NCI-H2107 (cell line): ENCODE measurements at places on chromosomes 7 and 10.

DNA sequence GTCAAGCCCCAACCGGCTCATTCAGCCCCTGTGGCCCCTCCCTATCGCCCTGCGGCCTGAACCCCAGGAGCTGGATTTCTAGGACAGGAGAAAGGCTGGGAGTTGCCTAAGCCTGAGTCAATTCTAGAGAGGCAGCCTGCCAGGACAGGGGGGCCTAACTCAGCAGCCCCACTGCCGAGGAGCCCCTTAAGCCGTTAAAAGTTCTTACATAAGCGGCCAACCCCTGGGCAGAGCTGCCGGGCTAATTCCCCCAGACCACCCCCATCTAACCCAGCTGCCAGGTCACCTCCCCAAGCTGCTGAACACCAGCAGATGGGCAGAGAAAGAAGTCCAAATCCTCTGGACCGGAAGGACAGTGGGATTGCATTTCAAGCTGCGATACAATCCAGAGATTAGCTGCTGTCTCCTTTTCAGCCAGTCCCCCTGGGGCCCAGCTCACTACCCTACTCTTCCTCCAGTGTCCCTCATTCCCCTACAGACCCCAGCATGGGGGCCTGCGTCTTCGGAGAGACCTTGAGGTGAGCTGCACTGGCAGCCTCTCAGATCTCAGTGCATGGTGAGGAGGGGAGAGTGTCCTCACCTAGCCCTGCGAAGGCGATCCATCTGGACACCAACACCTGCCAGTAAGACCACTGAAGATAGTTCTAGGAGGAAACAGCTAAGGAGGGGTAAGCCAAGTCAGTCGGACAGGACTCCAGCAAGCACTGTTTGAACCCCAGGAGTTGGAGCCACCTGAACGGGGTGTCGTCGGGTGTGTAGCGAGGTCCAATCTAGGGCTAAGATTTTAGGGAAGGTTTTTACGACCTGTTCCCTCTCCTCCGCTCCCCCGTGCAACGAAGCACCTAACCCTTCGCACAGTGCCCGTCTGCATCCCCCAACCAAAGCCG is 830 bp downstream of the IMPDH1 start:
- no peak for DNase-seq

DNA sequence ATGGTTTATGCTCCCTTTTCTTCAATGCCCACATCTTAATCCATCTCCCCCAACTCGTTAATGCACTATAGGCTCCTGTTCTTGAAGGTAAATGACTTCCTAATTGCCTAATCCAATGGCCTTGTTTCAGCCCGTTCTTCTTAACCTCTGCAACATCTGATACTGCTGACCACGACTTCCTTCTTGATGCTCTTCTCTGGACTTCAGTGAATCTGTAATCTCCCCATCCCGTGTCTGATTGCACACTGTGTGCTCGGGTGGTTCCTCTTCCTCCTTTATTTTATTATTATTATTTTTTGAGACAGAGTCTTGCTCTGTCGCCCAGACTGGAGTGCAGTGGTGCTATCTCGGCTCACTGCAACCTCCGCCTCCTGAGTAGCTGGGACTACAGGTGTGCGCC is 58.9 kb downstream of the HIPK2 start:
- no peak for DNase-seq

- DNase-seq = no peak
Measured at GRCh38 chr7:1454542-1454941, 4.7 kb downstream of the MICALL2 start.

GRCh38 chr10:102514487-102515311 is 10.9 kb downstream of the SUFU start:
- no peak for DNase-seq

DNA sequence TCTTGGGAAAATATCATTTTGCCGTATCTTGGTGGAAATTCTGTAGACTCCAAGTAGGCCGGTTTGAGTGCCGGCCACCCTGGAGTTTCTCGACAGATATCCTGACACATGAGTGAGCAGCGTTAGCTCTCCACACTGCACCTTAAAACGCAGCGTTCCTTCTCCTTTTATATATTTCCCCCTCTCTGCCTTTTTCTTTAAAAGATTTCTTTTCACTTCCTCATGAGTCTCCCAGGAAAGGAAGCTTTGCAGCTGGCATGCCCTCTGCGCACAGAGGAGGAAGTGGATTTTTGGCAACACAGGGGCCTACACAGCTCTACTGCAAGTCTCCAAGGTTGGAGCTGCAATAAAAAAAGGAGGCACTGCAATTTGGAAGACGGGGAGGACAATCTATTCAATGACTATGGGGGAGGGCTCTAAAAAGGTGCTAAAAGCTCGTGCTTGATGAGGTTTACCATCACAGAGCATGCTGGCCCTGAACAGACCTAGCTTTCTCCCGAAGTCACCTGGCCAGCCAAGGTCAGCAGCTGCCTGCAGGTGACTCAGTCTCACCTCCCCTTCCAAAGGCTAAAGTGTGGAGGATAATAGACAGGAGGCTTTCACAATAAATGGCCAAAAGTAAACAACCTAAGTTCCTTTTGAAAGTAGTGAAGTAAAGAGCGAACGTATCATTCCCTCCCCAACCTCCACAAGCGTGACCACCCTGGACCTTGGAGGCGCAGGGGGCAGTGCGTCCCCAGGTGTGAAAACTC is 252.8 kb downstream of the ZMYND11 start:
- no peak for DNase-seq

DNA sequence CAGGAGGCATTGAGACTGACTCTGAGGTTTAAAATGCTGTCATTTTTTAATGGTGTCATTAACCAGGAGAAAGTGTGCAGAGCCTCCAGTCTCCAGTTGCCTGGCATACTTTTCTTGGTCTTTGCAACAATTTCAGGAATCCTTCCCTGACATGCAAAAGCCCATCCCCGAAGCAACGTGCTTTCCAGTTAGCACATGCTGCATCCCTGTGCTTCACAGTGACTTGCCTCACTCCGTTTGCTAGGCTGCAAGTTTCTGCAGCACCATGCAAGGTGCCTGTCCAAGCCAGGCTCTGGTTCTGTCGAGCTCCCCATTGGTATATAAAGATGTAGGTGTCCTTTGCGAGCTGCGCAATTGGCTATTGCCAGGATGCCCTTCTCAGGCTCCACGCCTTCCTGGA is 135.0 kb downstream of the GALNT17 start:
- DNase-seq = no peak

DNA sequence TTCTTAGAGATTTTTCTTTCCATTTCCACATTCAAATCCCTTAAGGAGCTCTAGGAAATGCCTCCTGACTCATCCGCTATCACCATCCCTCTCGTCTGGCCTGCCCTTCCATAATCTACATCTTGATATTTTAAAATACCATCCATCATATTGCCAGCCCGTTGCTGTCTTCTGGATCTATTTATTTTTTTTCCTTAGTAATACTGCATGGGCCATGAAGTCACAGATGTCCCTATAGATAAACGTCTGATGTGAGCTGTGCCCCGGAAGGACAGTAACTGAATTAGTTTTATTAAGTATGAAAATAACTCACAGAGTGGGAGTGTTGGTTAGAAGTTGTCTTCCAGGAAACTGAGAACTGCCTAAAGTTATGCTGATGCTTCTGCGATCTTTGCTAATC is 76.2 kb downstream of the KLF6 start:
- DNase-seq = no peak

GRCh38 chr10:59954296-59954695 is 47.9 kb upstream of the CCDC6 start:
- DNase-seq = no peak

GRCh38 chr7:133150760-133151159 is 68.9 kb upstream of the CHCHD3 start:
- no peak for DNase-seq

GRCh38 chr10:97584060-97584797 is at the start of gene HOGA1:
TSS of gene HOGA1 (plus strand) at chr10:97584389. CDS start at chr10:97584704, 315 bp downstream.
- DNase-seq = no peak

GRCh38 chr7:159144758-159145489 is at the start of gene VIPR2:
TSS of gene VIPR2 (minus strand) at chr7:159144867. CDS start at chr7:159144771, 96 bp downstream.
- no peak for DNase-seq

DNA sequence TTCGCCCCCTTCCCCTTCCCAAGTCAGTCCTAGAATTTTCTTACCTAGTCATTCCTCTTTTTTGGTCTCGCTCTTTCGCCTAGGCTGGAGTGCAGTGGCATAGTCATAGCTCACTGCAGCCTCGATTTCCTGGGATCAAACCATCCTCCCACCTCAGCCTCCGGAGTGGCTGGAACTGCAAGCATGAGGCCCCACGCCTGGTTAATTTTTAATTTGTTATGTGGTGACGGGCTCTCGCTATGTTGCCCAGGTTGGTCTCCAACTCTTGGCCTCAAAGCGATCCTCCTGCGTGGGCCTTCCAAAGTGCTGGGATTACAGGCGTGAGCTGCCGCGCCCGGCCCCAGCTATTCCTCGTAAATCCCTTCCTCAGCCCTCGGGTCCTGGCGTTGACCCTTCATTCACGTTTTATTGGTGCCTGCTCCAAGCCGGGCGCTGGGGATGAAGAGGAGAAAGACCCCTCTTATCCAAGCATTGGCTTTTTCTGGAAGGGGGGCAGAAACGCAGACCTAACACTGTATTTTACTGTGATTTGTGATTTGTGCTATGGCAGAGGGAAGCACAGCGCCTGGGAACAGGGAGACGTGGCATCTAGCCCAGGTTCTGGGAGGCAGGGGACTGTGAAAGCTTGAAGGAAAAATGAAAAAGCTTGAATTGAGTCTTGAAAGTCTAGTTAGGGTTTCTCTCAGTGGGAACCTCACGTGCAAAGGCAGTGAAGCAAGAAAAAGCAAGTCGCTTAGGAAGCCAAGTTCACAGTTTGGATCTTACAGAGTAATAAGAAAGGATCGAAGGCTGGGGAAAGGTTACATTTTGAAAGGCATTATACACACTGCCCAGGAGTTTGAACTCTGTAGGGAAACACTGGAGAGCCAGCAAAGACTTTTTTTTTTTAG is 516 bp downstream of the ZNHIT1 start:
- DNase-seq = no peak

- no peak for DNase-seq
Measured at GRCh38 chr10:3775696-3776551, 9.1 kb downstream of the KLF6 start.

- DNase-seq = peak; percentile 1
Measured at GRCh38 chr10:113099431-113100183, 149.6 kb downstream of the TCF7L2 start.

DNA sequence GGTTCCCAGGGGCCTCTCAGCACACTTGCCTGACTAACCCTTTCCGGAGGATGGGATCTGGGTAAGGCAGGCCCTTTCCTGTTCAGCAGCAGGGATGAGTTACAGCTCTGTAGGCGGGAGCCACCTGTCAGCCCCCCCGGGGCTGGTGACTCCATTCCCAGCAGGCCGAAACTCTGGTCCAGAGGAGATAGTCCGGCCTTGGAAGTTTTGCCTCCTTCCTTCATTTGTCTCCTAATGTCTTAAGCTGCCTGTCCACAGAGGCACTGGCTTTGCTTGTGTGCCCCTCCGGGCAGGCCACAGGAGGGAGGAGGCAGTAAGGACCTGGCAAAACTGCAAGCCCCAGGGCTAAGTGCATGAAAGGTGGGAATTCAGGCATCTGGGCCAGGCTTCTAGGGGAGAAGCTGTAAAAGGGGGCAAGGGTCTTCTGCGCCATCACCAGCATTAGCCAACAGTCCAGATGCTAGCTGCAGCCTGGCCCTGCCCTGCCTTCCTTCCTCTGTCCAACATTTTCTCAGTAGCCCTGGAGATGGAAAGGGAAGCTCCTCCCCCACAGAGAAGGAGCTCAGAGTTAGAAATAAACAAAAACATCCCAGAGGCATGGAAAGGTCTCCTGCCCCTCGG is 1.2 kb downstream of the ADIRF start:
- no peak for DNase-seq

- DNase-seq = peak; percentile 43
Measured at GRCh38 chr7:56092789-56093531, at the start of gene PHKG1. TSS of gene PHKG1 (minus strand) at chr7:56092952. CDS start at chr7:56088941, 4,011 bp downstream.

- no peak for DNase-seq
Measured at GRCh38 chr10:72014785-72015480, 50.7 kb downstream of the CHST3 start.

GRCh38 chr7:97480772-97481390 is 251.0 kb upstream of the TAC1 start:
- no peak for DNase-seq

DNA sequence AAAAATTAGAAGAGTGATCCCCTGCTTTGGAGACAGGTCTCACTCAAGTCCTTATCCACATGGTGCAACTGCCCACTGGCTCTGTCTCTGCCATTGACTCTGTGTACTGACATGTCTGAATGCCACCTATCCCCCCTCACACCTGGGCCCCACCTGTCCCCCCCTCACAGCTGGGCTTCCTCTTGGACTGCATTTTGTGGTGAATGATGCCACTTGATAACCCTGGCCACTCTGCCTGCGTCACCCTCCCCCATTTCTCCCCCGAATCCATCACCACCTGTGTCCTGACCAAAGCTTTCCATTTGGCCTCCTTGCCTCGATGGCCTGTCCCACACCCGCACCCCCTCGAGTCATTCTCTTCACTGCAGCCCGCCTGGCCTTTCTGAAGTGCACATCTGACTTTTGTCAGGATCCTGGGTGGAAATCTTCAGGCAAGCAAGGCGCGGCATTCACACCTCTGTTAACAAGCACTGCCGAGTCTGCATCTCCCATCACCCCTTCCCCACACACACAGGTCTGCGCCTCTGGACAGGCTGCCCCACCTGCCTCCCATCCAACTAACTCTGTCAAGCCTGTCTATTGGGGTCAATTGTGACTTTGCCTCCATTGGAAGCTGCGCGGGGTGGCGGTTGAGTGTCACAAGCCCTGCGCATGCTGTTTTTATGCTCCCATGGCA is 175.3 kb upstream of the KLF14 start:
- no peak for DNase-seq

- DNase-seq = no peak
Measured at GRCh38 chr7:90413185-90413528, 9.9 kb downstream of the CLDN12 start.

DNA sequence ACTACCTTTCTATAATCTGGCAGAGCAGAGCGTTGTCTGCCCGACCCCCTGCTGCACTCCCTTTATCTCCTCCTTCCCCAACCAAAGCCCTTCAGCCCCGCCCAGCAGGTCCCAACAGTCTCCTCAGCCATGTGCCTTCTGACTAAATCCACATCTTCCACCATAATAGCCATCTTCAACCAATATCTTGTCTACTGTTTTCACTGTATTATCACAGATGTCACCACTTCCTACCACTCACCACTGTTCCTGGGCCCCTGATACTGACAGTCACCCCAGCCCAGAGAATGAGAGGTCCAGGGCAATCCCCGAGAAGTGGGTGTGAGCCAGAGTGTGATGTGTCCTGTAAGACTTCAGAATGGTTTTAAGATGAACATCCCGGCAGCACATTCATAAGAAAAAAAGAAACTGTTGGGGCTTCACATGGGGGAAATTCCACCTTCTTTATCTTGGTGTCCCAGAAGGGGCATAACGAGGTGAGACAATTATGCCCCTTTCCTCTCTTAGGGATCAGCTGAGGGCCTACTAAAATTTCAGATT is 25.3 kb downstream of the CCDC6 start:
- DNase-seq = no peak
